Hypothalamus (tissue), 51 donors: ENCODE measurements at places on chromosomes 12 and 14.

- no peak for DNase-seq
These were observed 69.8 kb downstream of the CNTN1 start for GRCh38 chr12:40762072-40762471.

- no peak for DNase-seq
These were observed 102.2 kb downstream of the TMX1 start for GRCh38 chr14:51342226-51342625.

DNA sequence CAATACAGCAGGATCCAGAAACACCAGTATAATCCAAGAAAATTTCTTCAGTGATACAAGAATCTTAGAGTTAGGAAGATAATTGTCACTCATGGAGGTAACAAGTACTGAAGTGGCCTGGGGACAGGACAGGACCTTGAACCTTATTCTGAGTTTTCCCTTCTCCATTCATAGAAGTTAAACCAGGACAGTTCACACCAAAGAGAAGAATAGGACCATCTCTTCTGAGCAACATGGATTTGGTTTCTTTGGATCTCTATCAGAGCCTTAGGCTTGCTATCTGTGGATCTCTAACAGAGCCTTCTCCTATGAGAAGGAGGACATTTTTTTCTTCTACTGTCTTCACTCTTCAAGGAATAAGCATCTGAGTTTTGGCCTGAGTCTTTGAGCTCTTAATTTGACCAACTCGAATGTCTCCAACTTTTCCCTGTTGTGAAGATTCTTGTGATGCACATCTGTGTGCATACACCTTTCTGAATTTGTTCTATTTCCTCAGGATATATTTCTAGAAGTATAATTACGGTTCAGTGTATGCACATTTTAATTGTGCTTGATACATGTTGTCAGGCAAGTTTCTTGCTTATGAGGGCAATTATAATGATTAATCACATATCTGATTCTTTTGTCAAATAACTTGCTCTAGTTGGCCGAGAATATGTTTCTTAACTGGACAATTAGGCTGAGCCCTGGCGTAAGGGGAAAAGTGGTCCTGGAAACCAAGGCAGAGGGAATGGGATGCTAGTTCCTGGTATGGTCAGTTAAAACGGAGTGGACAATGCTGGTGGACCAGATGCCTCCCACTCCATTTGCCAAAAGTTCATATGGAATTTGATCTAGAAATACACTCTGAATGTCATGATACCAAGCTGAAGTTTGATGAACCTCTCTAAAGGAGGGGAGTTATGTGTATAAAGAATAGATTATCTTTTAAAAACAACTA lies 6.6 kb downstream of the KRT6A start:
- DNase-seq = no peak

GRCh38 chr14:49893309-49894213 lies 679 bp downstream of the ARF6 start:
- peak; percentile 45 for DNase-seq

GRCh38 chr12:28051516-28052354 lies 79.2 kb upstream of the PTHLH start:
- DNase-seq = no peak

DNA sequence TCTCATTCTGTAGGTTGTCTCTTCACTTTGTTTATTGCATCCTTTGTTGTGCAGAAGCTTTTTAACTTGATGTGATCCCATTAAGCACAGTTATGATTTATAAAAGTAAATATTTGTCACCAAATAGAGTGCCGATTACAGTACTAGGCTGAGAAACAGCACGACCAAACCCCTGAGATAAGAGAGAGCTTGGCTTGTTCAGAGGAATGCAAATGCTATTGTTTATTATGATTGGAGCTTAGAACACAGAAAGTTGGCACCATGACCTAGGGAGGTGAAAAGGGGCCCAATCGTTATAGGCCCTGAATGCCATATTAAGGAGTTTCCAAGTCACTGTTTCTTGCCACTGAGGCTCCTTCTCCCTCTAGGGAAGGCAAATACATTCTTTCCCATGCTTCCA lies 214.9 kb downstream of the KITLG start:
- DNase-seq = no peak

- DNase-seq = no peak
These were observed 581 bp downstream of the CD69 start for GRCh38 chr12:9760120-9760519.

DNA sequence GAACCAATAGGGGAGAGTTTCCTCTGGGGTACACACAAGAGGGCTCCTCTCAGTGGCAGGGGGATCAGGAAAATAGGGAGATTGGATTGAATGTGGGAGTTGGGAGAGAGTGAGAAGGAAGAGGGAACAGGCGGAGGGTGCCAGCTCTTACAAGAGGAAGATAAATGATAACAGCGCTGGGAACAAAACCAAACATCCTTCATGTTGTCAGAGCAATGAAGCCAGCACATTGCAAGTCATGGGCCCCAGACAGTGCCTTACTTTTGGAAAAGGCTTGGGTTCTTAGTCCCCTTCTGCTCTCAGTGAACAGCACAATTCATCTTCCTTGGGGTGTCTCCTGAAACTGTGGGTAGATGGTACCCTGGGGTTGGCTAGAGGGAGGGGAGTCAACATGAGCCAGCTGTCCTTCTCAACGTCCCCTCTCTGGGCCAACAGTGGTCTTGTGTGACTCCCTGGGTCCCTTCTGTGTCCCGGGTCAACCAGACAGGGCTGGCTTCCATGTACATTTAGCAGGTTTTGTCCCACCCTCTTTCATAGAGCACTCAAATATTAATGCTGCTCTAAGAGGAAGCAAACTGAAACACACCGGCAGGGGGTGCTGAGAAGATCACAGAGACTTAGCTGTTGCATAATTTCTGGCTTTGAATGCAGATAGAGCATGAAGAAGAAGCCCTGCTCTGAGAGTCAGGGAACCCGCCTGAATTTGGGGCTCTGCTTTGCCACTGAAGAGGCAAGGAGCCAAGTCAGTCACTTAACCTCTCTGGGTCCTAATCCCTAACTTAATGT lies 138.5 kb downstream of the ESRRB start:
- no peak for DNase-seq

DNA sequence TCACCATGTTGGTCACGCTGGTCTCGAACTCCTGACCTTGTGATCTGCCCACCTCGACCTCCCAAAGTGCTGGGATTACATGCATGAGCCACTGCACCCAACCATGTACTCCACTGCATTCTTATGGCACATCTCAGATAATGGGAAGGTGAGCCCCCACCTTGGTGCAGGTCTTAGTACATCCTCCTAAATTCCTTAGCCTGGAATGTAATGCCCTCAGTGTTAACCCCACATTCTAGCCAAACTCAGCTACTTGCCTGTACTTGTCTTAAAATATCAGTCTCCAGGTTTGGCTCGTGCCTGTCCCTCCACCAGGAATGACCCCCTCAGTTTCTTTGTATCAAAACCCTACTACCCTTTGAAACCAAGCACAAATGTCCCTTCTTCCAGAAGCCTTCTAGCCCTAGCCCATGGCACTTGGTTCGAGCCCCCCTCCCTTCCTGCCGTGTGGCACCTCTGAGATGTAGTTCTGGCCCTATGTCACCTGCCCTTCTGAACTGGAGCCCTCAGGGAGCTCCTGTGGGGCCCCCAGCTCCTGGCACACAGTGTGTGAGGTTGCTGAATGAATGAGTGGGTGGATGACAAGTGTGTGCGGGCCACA lies 8.4 kb downstream of the KCNH3 start:
- no peak for DNase-seq

- no peak for DNase-seq
These were observed 182.7 kb upstream of the SFSWAP start for GRCh38 chr12:131528144-131528543.

- no peak for DNase-seq
These were observed 60.3 kb upstream of the GALNT9 start for GRCh38 chr12:132389526-132390286.

DNA sequence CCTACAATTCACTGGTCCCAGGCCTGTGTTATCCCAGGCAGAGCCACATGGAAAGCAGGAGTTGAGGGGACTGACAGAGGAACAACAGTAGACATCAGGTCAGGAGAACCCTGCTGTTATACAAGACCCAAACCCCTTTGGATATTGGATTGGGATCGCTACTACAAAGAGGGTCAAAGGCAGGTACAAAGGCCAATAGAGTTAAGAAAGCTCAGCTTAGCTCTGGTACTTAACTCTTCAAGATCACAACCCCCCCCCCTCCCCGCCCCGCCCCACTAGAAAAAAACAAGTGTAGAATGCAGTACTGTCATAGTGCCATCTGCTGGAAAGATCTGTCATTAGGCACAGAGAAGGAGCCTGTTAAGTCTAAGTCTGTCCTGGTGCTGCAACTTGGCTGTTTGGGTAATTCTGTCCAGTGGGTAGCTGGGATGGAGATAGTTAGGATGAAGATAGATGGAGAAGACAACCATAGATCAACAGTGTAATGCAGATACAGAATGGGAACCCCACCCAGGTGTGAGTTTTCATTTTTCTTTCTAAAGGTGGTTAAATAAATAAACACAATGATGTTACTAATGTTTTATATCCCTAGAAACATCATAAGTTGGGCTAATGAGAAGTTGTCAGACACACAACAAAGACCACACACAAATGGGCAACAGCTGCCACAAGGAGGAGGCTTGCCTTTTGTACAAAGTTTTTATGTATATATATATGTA lies 17.2 kb downstream of the REM2 start:
- no peak for DNase-seq

GRCh38 chr14:92449404-92450181 lies 64.0 kb upstream of the RIN3 start:
- DNase-seq = no peak

DNA sequence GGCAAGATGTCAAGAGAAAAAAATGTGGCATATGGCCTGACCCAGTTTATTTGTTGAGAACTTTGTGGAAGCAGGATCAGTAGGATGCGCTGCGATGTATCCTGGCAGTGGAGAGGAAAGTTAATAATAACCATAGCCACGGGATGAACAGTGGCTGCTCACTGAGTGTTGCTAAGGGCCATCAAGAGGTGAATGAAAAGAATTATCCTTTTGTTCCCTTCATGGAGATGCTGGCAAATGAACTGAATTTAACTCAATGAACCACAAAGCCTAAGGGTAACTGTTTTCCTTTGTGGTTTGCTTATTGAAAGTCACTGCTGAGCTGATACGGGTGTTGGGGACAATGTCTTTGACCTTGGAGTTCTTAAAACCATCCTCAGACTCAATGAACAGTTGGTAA lies 476.5 kb downstream of the APAF1 start:
- DNase-seq = no peak

GRCh38 chr12:57861967-57862366 lies 15.4 kb upstream of the CTDSP2 start:
- DNase-seq = no peak

DNA sequence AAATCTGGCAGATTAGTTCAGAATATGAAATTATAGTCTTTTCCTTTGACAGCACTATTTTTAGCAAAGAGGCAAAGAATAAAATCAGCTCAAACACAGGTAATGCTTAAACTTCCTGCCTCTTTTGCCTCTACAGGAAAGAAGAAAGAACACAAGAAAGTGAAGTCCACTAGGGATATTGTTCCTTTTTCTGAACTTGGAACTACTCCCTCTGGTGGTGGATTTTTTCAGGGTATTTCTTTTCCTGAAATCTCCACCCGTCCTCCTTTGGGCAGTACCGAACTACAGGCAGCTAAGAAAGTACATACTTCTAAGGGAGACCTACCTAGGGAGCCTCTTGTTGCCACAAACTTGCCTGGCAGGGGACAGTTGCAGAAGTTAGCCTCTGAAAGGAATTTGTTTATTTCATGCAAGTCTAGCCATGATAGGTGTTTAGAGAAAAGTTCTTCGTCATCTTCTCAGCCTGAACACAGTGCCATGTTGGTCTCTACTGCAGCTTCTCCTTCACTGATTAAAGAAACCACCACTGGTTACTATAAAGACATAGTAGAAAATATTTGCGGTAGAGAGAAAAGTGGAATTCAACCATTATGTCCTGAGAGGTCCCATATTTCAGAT lies 17.4 kb downstream of the TMPO start:
- DNase-seq = no peak

- DNase-seq = no peak
These were observed 102.7 kb upstream of the NAV3 start for GRCh38 chr12:77728018-77728417.

DNA sequence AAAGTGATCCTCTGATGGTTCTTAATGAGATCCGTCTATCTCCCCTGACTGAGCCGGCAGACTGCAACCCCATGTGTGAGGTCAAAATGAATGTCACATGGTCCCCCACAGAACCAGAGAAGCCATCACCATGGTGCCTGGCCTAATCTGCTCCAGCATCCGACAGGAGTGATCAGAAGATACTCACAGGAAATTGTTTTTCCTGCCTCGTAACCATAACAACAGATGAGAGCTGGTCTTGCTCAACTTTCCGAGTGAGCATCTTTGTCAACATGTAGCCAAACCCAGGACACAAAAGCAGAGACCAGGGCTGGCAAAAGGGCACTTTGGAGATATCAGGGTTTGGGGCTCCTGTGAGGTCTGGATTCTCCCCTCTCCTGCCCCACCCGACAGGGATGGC lies 72.1 kb upstream of the C14orf180 start:
- DNase-seq = no peak

GRCh38 chr12:93714382-93714781 lies 37.2 kb downstream of the CRADD start:
- no peak for DNase-seq

DNA sequence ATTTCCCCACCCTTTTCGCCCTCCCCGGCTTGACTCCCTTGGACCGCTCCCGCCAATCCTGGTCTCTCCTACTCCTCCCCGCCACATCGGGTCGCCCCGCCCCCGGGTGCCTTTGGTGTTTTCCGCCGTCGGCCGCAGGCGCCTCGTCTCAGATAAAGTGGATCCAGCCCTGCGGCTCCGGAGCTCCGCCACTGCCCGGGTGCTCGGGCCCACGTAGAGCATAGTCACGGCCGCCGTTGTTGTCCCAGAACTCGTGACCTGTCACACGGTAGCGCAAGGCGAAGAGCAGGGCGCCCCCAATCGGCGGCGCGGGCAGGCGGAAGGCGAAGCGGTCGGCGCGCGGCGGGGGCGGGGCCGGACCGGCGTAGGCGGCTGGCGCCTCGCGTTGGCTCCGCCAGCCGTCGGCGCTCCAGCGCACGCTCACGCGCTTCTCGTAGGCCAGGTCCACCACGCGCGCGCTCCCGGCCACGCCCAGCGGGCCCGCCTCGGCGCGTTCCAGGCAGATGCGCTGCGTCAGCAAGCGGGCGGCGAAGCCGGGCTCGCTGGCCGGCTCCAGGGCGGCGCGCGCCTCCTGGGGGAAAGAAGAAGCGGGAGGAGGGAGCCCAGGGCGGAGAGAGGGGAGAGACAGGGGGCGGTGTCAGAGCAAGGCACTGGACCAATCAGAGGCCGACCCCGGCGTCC lies 1.2 kb downstream of the PPP1R3E start:
- peak; percentile 98 for DNase-seq

DNA sequence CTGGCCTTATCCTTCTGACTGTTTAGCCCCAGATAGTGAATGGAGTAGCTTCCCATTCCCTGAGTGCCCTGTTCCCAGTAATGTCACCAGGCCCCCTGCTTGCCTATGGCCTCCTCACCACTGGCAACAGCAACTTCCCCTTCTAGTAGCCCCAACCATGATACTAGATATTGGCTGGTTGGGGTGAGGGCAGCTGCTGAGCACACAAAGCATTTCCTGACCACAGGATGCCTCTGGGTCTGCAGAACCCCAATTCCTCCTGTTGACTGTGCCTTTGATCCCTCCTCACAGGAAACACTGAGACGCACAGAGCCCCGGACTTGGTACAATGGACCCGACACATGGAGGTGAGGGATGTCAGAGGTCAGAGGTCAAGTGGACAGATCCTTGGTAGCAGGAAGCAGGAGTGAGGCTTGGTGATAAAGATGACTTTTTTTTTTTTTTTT lies 597 bp downstream of the SOAT2 start:
- DNase-seq = no peak
